ENCODE measurements at places on chromosomes 11 and 22.

GRCh38 chr22:48297296-48297695 lies 1530.4 kb downstream of the BRD1 start:
- no peak for DNase-seq

DNA sequence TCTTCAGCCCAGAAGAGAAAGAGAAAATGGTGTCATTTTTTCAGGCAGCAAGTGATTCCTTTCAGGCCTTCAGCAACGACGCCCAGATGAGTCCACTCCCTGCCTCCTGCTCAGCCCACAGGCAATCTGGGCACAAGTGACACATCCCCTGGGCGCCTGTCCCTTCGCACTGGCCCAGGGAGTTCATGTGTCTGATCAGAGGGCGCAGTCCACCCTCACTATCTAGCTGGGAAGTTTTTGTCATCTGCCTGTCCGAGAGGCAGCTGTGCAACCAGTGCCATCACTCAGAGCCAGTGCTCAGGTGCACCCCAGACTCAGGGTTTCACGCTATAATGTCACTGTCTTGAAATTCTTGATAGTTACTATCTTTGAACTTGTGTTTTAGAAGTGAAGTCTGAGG lies 1.4 kb upstream of the KCNQ1OT1 start:
- DNase-seq: no peak

DNA sequence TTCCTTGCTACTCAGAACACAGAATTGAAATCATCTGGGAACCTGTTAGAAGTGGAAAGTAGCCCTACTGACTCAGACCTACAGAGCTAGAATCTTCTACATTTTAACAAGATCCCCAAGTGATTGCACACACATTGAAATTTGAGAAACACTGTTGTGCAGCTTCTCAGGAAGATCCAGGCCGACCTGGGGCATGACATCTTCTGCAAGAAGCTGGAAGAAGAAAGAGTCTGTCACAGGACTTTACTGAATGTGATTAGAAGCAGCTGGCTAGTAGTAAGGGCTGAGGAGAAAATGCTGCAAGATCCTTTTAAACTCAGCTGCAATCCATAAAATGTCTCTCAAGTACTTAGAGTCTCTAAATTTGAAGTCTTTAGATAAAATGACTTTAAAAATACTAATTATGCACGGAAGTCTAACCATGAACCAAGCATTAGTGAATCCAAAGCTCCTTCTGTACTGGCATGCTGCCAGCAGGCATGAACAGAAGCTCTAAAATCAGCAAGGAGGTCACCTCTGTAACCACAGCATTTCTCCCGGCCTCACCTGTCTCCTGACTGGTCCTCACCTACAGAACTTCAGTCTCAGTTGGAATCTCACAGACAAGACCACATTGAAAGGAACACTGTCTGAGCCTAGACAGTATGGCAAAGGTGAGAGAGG lies 85.0 kb downstream of the SERGEF start:
- DNase-seq: no peak

DNA sequence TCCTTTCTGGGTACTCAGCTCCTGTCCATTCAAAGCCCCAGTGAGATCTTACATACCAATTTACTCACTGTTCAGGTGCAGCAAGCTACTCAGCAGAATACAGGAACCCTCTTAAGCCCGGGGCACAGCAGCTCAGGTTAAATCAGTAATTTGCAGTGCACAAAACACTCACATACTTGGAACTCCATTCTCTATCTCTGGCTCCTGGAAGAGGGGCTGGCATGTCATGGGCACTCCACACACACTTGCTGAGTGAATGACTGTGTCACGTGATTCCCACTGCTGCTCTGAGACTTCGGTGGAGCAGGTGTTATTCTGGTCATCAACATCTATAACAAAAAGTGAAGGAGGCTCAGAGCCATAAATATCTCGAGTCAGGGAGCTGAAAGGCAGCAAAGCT lies 157.3 kb upstream of the BDNF start:
- no peak for DNase-seq

- DNase-seq: peak; percentile 69
These were observed at the start of gene PPARA for GRCh38 chr22:46150034-46150654. TSS of gene PPARA (plus strand) at chr22:46150526. CDS start at chr22:46198384, 47,858 bp downstream.

- no peak for DNase-seq
These were observed 91.2 kb downstream of the BCR start for GRCh38 chr22:23271597-23271908.

Measured in cortex of kidney (tissue), 1 donor.